ENCODE measurements at places on chromosomes 7 and 10.
A peak's percentile ranks its signal among the peaks of the same experiment; 100 is the strongest.

- no peak for DNase-seq
Measured at GRCh38 chr10:125845617-125846016, 22.3 kb downstream of the BCCIP start.

- DNase-seq: no peak
Measured at GRCh38 chr7:25031432-25031831, 51.5 kb upstream of the OSBPL3 start.

- no peak for DNase-seq
Measured at GRCh38 chr7:48262606-48263310, 91.5 kb downstream of the ABCA13 start.

- no peak for DNase-seq
Measured at GRCh38 chr10:59649606-59650346, 59.9 kb downstream of the SLC16A9 start.

DNA sequence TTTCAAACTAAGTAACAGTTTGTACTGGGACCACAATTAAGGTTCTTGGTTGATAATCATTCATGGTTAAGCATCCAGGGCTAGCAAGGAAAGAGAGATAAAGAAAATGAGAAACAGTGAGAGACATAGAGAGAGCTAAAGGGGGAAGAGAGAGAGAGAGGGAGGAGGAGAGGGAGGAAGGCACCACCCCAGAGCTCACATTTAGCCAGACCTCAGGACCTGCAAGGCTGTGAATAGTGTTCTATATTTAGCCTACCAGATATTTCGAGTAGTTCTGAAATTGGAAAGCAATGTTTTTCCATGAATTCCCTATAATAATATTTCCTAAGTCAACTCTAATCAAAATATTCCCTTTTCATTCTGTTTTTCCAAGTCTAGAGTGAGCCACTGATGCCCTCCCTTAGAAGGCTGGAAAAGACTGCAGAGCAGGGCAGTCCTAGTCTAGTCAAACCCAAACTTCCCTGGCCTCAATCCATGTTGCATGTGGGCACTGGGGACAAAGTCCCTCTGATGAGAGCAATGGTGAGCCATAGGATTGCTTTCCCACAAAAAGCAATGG is 119.4 kb upstream of the INHBA start:
- DNase-seq: no peak

- DNase-seq: no peak
Measured at GRCh38 chr7:1752111-1752510, 82.0 kb downstream of the ELFN1 start.

DNA sequence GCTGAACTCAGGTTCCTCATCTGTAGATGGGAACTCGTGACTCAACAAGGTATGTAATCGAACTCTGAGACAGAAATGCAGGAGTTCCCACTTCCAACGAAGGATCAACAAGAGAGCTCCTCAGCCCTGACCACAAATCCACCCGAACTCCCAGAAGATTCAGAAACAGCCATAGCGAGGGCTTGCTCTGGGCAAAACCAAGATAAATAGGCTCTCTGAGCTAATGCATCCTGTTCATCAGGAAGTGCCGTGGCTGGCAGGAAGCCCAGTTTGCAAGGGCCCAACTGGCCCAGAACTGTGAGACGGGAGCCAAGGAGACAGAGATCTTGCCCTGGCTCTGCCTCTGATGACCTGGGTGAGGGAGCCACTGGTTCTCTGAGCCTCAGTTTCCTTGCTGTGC is 141.7 kb upstream of the PFKP start:
- DNase-seq: no peak

GRCh38 chr10:69202332-69202731 is 17.8 kb upstream of the HKDC1 start:
- DNase-seq: peak; percentile 80

GRCh38 chr7:129650056-129650758 is 38.7 kb downstream of the NRF1 start:
- no peak for DNase-seq

DNA sequence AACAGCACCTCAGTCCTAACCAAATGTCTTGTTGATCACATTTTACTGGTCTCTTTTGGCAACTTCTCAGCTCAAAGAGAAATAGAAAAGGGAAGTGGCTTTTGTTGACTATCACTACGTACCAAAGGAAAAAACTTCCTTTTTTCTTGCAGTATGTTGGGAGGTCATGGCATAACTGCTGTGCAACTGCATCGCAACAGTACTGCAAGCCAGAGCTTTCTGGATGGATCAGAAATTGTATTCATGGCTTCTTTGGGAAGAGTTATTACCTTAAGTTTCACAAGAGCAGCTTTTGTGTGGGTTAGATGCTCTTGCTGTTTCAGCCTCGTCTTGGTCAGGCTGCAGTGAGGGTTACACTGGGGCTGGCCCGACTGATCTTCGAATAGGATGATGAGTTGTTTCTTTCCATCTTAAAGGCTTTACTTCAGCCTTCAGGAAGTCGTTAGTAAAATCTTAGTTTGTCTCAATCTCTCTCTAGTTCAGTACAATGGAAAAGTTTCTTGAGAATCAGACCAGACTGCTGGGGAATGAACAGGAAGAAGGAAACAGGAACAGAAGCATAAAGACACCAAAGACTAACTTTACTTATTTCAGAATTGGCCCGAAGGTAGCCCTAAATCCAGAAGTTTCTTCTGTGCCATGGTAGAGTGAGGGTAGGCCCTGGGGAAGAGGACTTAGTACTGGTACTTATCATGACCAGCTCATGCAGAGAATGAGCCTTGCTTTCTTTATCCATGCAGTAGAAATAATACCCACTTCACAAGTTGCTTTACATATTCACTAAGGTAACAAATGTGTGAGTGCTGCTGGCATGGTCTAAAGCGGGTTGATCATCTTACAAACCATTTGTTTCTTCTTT is 153.6 kb downstream of the CELF2 start:
- no peak for DNase-seq

- no peak for DNase-seq
Measured at GRCh38 chr7:39515534-39516228, 50.5 kb upstream of the YAE1 start.

DNA sequence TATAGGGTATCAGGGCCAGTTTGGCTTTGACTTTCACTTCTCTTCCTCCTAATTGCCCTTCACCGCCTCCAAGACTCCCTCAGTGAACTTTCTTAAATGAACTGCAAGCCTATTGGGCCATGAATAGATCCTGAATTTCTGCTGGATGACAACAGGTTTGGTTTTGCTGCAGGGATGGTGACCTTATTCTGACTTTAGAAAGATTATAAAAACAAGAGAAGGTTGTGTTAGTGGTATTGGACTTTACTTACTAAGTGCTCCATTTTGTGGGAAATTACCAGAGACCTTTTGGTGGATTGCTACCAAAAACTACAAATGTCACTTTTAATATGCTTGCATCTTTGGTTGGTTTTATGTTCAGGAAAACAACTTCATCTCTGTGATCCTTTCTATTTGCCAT is 11.5 kb upstream of the LIPA start:
- no peak for DNase-seq

DNA sequence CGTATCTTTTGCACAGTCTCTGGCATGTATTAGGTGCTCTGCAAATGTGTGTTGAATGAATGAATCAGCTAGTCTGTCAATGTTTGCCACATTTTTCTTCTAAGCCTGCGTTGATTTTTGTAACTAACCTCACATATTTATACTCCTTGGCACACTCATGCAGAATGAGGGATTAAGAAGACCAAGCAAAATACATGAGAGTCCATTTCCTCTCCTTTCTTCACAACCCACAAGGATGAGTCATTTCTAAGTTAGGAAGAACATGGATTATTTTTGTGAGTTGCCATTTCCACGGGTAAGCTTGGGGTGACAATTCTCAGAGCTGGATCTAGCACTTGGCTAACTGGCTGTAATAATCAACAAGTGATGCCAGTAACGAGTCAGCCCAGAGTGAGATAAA is 158.8 kb downstream of the TWIST1 start:
- peak; percentile 36 for DNase-seq

DNA sequence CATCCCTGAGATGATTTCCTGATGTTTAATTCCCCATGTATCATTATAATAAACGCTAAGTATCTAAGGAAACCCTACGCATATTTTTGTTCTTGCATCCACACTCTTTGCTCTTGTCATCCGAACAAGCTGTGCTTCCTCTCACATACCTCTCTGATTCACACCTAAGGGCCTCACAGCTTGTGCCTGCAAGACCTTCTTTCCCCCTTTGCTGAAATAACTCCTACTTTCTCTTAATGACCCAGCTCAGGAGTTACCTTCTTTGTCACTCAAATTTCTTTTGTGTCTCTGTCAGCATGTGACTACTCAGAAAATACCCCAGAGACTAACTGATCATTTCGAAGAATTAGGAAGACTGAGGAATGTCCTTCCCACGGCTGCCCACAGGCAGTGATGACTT is 209.3 kb upstream of the IMMP2L start:
- no peak for DNase-seq

GRCh38 chr10:111323389-111323966 is 246.6 kb downstream of the ADRA2A start:
- no peak for DNase-seq

DNA sequence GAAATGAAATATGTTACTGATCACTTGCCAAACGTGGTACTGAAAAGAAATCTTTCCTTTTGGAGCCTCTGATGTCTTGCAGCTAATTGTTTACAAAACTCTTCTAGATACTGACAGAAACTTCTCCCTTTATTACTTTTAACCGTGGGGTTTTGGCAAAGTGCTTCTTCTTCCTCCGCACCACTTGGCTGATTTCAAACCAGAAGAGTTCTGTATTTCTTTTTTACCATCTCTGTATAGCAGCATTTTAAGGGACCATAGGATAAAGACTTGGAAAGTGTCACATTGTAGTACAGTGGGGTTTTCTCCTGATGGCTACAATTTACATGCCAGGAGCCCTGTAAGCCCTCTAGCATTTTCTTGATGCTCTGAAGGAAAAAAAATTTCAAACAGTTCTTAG is 21.9 kb upstream of the CREB5 start:
- peak; percentile 49 for DNase-seq

DNA sequence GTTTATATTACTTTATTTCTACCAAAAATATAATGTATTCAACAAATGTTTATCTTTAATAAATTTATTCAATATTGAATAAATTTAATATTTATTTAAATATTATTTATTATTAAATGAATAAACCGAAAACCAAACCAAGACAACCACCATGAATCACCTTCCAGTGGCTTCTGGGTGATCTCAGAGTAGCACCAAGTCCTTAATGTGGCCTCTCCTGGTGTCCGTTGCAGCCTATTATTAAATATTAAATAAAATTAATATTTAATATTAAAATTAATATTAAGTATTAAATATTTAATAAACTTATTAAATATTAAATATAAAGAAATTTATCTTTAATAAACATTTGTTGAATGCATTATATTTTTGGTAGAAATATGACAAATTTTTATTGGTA is 143.3 kb upstream of the PLPP4 start:
- DNase-seq: no peak

GRCh38 chr10:70909326-70909935 is 21.1 kb upstream of the PCBD1 start:
- no peak for DNase-seq

DNA sequence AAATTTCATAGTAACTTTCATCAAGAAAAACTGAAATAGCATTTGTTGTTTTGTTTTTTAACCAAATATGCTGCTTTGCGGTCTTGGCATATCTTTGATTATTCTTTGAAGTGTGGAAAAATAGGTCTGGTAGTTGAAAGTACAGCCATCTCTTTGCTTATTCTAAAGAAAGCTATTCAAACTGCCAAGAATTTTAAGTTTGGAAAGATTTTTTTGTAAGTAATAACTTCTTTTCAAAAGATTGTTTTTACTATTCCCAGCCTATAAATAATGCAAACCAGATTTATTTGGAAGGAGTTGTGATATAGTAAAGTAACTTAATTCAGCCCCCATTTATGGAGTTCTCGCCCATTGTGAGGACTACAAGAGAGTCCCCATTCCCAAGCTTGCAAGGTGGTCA is 87.0 kb downstream of the ADD3 start:
- DNase-seq: no peak

DNA sequence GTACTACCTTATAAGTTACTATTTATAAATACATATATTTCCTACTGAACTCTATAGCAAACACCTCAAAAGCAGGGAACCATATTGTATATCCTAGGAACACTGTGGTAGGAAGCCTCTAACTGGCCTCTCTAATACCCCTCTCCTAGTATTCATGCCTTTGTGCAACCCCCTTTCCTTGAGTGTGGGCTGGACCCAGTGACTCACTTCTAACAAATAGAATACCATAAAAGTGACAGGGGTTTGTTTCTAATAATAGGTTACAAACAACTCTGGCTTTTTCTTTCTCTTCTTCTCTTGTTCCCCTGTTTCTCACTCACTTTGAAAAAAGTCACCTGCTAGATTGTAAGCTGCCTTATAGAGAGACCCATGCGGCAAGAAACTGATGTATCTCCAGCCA is 51.6 kb upstream of the MACC1 start:
- no peak for DNase-seq

- peak; percentile 76 for DNase-seq
Measured at GRCh38 chr10:100899171-100899570, 13.6 kb upstream of the SLF2 start.

- DNase-seq: no peak
Measured at GRCh38 chr10:17768957-17769356, 17.0 kb downstream of the TMEM236 start.

DNA sequence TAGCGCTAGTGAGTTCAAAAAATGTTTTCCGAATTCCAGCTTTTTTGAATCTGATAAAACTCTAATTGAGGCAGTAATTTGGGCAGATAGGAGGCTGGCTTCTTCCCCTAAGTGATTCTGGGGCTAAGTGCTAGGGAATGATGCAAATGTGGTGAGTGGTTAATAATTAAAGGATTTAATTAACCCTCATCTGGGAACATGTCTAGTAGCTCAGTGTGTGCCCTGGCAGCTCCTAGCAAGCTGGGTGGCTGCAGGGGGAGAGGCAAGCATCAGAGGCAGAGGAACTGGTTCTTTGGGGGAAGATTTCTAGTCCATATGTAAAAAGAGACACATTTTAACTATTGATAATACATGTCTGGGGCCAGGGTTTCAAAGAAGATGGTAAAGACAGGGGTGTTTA is 354.5 kb downstream of the WDR11 start:
- DNase-seq: no peak

DNA sequence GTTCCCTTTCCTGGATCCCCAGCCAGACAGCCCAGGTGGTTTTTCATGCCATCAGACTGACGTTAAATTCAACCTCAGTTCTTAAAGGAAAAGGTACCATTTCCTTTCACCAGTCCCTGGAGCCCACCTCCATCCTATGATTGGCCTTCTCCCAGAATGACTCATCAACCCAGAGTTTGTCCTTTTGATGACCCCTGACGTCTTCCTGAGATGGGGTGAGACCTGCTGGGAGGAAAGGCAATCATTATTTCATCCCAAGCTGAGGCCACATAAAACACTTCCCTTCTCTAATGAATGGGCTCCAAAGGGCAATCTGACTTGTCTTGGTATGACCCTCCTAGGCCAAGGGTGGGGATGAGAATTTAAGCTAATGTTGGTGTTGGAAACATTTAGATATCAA is 750.7 kb downstream of the SUGCT start:
- DNase-seq: no peak

GRCh38 chr7:156691764-156692163 is 51.2 kb downstream of the RNF32 start:
- DNase-seq: no peak
